ENCODE measurements at places on chromosomes 1 and 21. TPM values are rescaled to one million over a fixed set of nuclear protein-coding genes. Genes with fewer than 3 reads are reported as not detected.

BGLAP gene
- 0.42 TPM for total RNA-seq

DNA sequence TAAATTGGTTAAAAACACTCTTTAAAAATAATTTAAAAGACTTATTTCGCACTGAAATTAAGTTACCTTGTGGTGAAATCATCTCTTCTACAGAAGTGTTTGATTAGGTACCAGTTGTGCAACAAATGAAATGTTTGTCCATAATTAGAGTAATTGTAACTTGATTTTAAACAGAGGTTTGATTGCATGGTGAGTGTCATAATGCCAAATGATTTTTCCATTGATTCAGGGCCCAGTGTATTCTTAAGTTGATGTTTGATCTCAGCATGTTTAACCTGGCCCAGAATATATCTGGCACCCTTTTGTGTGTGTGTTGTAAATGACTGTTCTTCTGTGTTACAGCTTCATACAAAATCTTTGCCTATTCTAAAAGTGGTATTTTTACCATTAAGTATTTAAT lies 28.5 kb downstream of the LRRC8B start:
- no peak for DNase-seq

FBXO28 gene
- total RNA-seq: 54.4 TPM

DNA sequence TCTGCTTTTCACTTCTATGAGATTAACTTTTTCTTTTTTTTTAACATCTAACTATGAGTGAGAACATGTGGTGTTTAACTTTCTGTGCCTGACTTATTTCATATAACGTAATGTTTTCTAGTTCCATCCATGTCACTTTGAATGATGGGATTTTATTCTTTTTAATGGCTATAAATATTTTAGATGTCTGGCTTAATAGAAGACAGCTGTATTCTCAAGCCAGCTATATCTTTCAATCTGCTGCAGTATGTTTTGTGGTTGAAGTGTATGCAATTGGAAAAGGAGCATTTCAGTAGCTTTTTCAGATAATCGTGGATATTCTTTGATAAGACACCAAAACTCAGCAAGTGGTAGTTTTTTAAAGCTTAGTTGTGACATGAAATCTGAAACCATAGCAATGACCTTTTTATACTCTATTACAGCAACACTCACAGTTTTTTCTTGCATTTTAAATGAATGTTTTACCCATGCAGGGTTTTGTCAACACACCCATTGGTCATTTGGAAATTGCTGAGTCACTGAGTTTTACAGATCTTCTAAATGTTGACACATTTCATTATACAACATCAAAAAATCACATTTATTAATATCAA lies 5.7 kb upstream of the SVBP start:
- no peak for DNase-seq

CLCNKA gene
- total RNA-seq: not detected

DNA sequence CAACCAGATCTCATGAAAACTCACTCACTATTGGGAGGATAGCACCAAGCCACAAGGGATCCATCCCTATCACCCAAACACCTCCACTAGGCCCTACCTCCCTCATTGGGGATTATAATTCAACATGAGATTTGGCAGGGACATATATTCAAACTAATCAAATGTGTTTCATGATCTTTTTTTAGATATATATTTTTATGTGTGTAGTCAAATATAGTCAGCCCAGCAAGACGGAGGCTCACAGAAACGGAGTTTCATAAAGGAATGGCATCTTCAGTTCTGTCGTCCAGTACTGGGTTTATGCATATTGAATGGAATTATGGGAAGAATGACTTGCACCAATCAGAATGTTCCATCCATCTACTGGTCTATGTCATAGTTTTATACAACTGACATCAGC lies 343.3 kb upstream of the KAZN start:
- DNase-seq: no peak

PRELP gene
- total RNA-seq: 6.3 TPM

- no peak for DNase-seq
Measured at GRCh38 chr1:115842948-115843347, 2.0 kb upstream of the NHLH2 start.

DNA sequence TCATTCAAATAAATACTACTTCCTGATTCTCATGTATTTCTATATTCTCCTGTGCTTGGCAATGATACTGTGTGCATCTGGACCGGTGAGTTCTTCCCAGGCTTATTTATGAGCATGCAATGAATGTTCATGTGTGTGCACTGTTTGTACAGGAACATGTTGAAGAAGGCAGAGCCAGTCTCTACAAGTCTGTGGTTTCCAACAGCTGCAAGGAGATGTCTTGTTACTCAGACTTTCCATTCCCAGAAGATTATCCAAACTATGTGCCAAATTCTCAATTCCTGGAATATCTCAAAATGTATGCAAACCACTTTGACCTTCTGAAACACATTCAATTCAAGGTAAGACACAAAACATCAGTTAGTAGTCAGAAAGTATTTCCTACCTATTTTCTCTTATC lies 19.1 kb downstream of the FMO1 start:
- DNase-seq: no peak

DNA sequence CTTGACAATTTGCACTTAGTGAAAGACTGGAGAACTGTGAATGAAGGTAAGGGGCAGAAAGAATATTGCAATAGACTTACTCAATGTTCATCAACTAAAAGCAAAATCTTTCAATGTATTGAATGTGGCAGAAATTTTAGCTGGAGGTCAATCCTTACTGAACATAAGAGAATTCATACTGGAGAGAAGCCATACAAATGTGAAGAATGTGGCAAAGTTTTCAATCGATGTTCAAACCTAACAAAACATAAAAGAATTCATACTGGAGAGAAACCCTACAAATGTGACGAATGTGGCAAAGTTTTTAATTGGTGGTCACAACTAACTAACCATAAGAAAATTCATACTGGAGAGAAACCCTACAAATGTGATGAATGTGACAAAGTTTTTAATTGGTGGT lies 80.7 kb downstream of the JMJD4 start:
- DNase-seq: no peak

OR2T6 gene
- not detected for total RNA-seq

- peak; percentile 65 for DNase-seq
Measured at GRCh38 chr21:31299291-31300147, 44.5 kb downstream of the TIAM1 start.

GRCh38 chr1:85554630-85555327 lies 25.8 kb upstream of the CCN1 start:
- no peak for DNase-seq

GRCh38 chr1:56780826-56781225 lies 38.4 kb downstream of the FYB2 start:
- no peak for DNase-seq

DNA sequence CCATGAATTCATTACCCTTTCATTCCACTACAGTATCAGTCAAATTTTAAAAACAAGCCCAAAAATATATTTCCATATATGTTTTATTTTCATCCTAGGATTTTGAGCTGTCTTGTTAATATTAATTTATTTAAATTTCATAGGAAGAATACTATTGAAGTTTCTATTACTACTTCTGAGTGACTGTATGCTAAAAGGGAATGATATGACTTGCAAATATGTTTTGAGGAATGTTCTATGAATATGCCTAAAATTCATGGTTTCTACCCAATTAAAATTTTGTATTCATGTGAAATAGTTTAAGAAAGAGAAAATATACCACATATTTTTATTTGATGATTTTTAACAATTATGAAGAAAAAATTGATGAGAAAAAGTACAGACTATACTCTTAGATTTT lies 52.9 kb upstream of the BACH1 start:
- DNase-seq: no peak

DNA sequence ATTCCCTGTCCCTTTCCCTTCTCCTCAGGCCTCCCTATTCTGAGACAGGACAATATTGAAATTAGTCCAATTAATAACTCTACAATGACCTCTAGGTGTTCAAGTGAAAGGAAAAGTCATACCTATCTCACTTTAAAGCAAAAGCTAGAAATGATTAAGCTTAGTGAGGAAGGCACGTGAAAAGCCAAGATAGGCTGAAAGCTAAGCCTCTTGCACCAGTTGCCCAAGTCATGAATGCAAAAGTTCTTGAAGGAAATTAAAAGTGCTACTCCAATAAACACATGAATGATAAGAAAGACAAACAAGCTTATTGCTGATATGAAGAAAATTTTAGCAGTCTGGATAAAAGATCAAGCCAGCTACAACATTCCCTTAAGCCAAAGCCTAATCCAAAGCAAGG lies 3.8 kb upstream of the MAP3K21 start:
- DNase-seq: no peak

GRCh38 chr1:72485801-72486200 lies 203.5 kb upstream of the NEGR1 start:
- DNase-seq: no peak

DNA sequence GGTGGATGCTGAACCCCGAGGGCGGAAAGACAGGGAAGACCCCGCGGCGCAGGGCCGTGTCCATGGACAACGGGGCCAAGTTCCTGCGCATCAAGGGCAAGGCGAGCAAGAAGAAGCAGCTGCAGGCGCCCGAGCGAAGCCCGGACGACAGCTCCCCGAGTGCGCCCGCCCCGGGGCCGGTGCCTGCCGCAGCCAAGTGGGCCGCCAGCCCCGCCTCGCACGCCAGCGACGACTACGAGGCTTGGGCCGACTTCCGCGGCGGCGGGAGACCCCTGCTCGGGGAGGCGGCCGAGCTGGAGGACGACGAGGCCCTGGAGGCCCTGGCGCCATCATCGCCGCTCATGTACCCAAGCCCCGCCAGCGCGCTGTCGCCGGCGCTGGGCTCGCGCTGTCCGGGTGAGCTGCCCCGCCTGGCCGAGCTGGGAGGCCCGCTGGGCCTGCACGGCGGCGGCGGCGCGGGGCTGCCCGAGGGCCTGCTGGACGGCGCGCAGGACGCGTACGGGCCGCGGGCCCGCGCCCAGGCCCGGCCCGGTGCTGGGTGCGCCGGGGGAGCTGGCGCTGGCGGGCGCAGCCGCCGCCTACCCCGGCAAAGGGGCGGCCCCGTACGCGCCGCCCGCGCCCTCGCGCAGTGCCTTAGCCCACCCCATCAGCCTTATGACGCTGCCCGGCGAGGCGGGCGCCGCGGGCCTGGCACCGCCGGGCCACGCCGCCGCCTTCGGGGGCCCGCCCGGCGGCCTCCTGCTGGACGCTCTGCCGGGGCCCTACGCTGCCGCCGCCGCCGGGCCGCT lies 20.7 kb downstream of the FOXO6 start:
- no peak for DNase-seq

- no peak for DNase-seq
Measured at GRCh38 chr21:28455253-28455600, 537.5 kb downstream of the LTN1 start.

GRCh38 chr1:160577671-160578070 lies 1.6 kb downstream of the CD84 start:
- no peak for DNase-seq

GRCh38 chr1:62362061-62362917 lies 43.1 kb upstream of the KANK4 start:
- no peak for DNase-seq

GRCh38 chr1:198880818-198881597 lies 242.2 kb downstream of the PTPRC start:
- DNase-seq: no peak

LCE6A gene
- not detected for total RNA-seq

- no peak for DNase-seq
Measured at GRCh38 chr1:16266411-16267118, 29.6 kb upstream of the CPLANE2 start.

GRCh38 chr1:74470251-74470650 lies 42.2 kb downstream of the LRRC53 start:
- DNase-seq: no peak

Measured in urinary bladder (tissue), 4 donors.